ENCODE measurements at places on chromosomes 13 and 19. TPM values are rescaled to one million over a fixed set of nuclear protein-coding genes. Genes with fewer than 3 reads are reported as not detected.

KANK2 gene
- total RNA-seq: 18.9 TPM

RXFP2 gene
- not detected for total RNA-seq

CPB2 gene
- total RNA-seq: not detected

CEACAM21 gene
- total RNA-seq: 18.9 TPM

CYP2F1 gene
- total RNA-seq: not detected

RAVER1 gene
- total RNA-seq: 62.7 TPM

RFPL4AL1 gene
- not detected for total RNA-seq

DNA sequence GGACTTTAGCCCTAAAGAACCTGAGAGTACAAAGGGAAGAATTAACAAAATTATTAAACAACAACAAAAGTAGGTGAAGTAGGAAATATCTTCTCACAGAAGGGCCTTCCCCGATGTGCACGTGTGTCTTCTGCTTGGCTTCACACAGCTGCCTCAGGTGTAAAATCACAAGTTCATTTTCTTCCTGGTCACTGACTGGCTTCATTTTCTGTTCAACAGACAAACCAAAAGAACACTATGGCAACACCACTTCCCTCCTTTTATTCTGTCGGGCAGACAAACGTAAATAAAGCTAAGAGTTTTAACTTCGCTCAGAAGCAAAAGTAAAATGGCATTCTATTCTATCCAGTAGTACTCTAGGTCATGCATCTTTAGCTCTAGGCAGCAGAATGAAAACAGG, 140.9 kb downstream of the TBC1D4 start:
- peak; percentile 12 for DNase-seq
- H3K4me3 ChIP-seq: peak overlapping the region; percentile 8
- H3K36me3 ChIP-seq: no peaks in the 10 kb centered on the region
- H3K27me3 ChIP-seq: no peaks in the 10 kb centered on the region

DNA sequence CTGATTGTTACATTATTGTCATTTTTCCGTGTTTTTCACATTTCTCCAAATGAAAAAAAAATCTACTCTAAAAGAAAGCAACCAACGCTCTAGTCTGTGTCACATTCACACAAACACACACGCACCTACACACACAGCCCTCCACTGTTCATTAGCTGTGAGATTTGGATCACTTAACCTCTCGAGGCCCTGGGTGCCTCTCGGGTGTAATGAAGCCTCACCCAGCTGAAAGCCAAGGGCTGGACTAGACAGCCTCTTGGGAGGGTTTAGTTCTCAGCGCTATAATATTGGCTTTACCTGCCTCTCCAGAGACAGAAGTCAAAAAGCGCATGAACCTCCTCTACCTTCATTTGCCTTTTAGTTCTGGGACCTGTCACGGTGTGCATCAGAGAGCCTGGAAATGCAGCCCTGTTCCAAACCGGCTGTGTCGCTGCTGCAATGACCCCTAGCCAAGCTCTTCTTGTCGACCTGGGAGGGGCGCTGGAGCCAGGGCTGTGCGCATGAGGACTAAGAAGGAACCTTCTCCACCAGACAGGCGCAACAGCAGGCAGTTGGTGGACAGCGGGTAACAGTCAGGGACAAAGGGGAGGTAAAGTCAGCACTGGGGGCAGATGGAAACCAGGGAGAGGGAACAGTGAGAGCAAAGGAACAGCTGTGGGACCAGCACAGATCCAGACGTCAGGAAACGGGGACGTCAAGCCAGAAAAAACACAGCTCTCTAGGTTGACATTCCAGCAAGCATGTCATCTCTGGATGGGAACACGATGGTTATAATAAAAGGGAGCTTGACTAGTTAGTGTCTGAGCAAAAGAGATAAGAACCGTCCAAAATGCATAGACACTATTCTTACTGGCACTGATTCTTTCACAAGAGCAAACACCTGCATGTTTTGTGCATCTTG, 375.9 kb downstream of the EFNB2 start:
- H3K27me3 ChIP-seq: no peaks in the 10 kb centered on the region
- no peaks in the 10 kb centered on the region for H3K4me1 ChIP-seq
- no peak overlapping the region for H3K27ac ChIP-seq
- H3K4me3 ChIP-seq: no peak overlapping the region
- no peak for DNase-seq
- H3K36me3 ChIP-seq: no peaks in the 10 kb centered on the region

- H3K4me1 ChIP-seq: no peaks in the 10 kb centered on the region
- no peak overlapping the region for H3K27ac ChIP-seq
Observed at GRCh38 chr13:93284064-93284463, 57.5 kb downstream of the GPC6 start.

- no peak overlapping the region for H3K4me3 ChIP-seq
- no peak overlapping the region for H3K27ac ChIP-seq
- DNase-seq: no peak
- H3K4me1 ChIP-seq: no peaks in the 10 kb centered on the region
- no peaks in the 10 kb centered on the region for H3K27me3 ChIP-seq
- peaks cover 53% of the 10 kb centered on the region for H3K36me3 ChIP-seq
Observed at GRCh38 chr13:77250975-77251374, 75.9 kb downstream of the MYCBP2 start.

DNA sequence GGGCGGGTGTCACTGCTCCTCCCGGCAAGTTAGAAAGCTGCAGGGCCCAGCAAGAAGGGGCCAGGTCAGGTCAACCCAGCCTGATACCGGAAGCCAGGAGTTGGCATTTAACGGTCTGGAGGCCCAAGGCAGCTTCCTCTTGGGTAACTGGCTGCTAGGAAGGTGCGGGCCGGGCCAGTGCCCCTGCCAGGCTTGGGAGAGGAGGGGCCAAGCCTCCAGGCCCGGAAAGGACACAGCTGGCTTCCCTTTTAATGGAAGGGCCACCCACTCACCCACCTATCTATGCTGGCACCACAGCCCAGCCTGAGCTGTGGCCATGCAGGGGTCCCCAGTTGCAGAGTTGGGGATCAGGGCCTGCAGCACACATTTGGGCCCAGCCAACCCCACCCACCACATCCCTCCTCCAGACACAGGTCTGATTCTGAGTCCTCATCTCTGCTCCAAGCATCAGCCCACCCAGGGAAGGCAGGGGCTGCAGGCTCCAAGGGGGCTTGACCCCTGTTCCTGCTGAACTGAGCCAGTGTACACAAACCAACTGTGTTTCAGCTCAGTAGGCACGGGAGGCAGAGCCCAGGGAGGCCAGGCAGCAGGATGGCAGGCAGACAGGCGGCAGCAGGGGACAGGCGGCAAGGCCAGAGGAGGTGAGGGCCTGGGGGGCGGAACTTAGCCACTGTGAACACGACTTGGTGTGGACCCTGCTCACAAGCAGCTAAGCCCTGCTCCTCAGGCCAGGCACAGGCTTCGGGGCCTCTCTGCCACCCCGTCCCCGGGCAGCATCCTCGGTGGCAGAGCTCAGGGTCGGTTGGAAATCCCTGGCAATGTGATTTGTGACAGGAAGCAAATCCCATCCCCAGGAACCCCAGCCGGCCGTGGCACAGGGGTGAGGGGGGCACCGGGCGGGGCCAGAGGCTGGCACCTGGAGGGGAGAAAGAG, 40.8 kb downstream of the ZSWIM4 start:
- DNase-seq: peak; percentile 69
- H3K27me3 ChIP-seq: no peaks in the 10 kb centered on the region
- no peaks in the 10 kb centered on the region for H3K36me3 ChIP-seq
- H3K27ac ChIP-seq: peak overlapping the region; percentile 92
- H3K4me3 ChIP-seq: no peak overlapping the region
- peaks cover 69% of the 10 kb centered on the region for H3K4me1 ChIP-seq

GRCh38 chr13:106683179-106683578, 115.2 kb upstream of the ARGLU1 start:
- no peak overlapping the region for H3K27ac ChIP-seq
- no peak for DNase-seq
- no peaks in the 10 kb centered on the region for H3K27me3 ChIP-seq
- no peak overlapping the region for H3K4me3 ChIP-seq

DNA sequence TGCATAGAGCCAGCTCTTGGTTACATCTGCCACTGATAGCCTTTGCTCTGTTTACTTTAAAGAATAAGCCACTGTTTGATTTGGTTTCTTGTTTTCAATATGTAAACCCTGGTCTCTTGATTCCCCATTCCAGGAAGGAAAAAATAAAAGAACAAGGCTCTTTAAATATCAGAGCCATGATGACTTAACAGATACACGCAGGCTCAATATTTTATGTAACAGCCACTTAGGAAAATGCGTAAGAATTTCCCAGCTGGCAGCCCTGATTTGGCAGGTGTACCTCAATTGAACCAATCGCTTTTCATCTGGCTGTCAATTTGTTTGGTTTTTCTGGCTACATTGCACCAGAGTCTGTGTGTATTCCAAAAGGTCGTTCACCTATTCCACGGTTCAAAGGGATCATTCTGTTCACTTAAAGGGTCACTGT, 65.6 kb downstream of the IRS2 start:
- DNase-seq: no peak
- no peaks in the 10 kb centered on the region for H3K4me1 ChIP-seq
- H3K4me3 ChIP-seq: no peak overlapping the region
- H3K36me3 ChIP-seq: no peaks in the 10 kb centered on the region

DNA sequence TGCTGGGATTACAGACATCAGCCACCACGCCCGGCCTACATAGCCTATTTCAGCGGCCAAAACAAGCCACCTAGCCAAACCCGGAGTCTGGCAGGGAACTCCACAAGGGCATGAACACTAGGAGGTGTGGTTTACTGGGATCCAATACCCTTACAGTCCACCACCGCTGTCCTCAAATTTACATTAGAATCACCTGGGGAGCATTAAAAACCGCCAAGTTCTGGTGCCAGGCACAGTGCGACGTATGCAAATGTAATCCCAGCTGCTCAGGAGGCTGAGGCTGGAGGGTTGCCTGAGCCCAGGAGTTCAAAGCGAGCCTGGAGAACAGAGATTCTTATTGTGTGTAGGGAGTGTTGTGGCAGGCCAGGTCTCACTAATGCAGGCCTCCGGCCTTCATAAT, 4.2 kb upstream of the AP1M1 start:
- no peak overlapping the region for H3K27ac ChIP-seq
- H3K4me1 ChIP-seq: peaks cover 11% of the 10 kb centered on the region
- no peak for DNase-seq
- H3K36me3 ChIP-seq: peaks cover 14% of the 10 kb centered on the region
- H3K27me3 ChIP-seq: no peaks in the 10 kb centered on the region

DNA sequence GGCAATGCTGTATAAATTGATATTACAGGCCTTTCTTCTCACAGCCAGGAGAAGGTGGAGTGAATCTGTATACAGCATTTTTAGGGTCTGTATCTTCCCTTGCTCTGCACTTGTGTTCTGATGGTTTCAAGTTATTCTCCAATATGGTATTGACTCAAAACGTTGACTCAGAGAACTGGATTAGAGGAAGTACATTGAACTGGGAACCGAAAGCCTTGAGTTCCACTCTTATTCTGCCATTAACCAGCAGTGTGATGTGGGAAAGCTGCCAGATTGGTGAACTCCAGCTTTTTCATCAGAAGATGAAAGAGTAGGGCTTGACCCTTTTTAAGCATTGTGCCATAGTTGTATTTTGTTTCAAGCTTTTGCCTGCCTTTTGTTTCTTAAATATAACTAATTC, 167.7 kb downstream of the SPRY2 start:
- no peaks in the 10 kb centered on the region for H3K4me1 ChIP-seq
- H3K27ac ChIP-seq: no peak overlapping the region
- H3K27me3 ChIP-seq: no peaks in the 10 kb centered on the region
- no peak for DNase-seq

DNA sequence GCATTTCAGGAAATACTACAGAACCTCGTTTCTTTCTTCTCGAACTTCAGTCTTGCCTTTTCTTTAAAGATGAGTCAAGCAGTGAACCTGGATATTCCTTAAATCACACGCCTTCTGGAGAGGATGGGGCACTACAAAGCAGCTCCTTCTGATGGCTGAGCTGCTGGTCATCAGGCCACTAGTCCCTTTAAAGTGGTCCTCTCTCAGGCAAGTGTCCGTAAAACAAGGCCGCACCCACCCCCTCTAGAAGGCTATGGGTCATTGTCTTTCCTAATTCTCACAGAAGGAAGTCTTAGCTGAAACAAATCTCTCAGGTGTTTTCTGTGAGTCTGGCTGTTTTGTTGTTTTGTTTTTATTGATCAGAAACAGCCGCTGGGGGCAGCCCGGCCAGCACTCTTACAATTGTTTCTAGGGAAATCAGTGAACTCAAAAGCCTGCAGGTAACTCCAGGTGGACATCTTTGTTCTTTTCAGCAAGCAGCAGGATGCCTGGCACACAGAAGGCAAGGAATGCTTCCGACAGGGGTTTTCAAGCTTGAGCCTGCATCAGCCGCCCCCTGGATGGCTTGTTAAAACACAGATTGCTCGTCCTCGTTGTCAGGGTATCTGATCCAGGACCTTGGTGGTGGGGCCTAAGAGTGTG, 45.4 kb downstream of the MBNL2 start:
- no peak for DNase-seq
- H3K4me3 ChIP-seq: no peak overlapping the region
- no peaks in the 10 kb centered on the region for H3K4me1 ChIP-seq
- H3K36me3 ChIP-seq: peaks cover 5% of the 10 kb centered on the region

DNA sequence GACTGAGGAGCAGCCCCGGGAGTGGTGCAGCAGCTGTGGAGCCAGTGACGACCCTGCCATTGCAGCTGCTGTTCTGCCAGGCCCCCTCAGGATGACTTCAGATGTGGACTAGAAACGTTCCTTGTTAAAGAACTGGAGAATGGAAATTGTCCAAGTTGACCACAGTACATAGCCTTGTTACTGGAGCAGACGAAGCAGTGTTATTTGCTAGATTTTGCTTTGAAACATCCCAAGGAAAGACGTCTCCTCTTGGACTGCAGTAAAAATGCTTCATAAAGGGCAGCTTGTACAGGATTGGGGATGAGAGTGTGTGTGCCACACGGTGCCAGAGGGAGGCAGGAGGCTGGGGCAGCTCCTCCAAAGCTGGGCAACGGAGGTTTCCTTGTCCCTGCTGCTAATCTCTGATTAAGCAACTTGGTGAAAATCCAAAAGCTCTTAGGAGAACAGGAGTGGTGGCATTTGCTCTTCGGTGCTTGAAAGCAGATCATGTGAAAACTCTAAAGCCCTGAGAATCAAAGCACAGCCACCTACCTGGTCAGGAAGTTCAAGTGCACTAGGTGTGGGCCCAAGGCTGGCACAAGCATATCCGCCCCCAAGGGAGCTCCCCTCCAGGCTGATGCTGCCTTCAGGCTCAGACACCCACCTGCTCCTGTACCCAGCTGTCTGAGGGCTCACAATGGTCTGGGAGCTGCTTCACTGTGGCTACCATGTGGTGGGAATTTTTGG, 34.5 kb downstream of the SHISA2 start:
- H3K4me1 ChIP-seq: no peaks in the 10 kb centered on the region
- H3K36me3 ChIP-seq: no peaks in the 10 kb centered on the region
- no peak overlapping the region for H3K4me3 ChIP-seq
